ENCODE measurements at places on chromosomes 2 and 18. TPM values are rescaled to one million over a fixed set of nuclear protein-coding genes. Genes with fewer than 3 reads are reported as not detected.

- H3K27me3 ChIP-seq = no peaks in the 10 kb centered on the region
- H3K36me3 ChIP-seq = no peaks in the 10 kb centered on the region
- no peak for DNase-seq
Observed at GRCh38 chr2:29213888-29214291, 98.7 kb downstream of the CLIP4 start.

DNA sequence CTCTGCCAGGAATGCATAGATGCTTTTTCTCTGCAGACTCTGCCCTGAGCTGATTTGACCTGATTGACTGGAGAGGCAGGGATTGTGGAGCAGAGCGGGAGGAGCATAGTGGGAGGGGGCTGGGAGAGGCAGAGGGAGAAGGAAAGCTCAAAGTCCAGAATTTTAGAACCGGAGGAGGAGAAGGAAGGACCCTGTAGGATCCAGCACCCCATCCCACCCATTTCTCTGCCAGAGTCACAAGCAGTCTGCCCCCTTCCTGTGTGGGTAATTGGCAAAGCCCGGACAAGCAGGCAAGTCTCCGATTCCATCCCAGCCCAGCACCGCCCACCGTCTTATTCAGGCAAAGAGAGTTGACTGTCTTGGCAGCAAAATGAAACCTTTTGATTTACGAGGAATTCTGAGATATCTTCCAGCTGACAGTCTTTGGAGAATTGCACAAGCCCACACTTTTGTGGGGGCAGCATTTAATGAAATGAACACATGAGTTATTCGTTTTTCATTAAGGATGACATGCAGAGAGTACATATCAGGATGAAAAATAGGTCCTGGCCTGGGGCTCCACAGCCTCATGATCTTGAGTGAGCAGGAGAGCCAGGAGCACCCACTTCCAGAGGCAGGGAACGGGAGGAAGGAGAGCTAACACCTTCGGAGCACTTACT lies 103.1 kb downstream of the MCFD2 start:
- no peaks in the 10 kb centered on the region for H3K36me3 ChIP-seq
- peak; percentile 71 for DNase-seq
- peaks cover 40% of the 10 kb centered on the region for H3K4me1 ChIP-seq
- no peaks in the 10 kb centered on the region for H3K27me3 ChIP-seq
- no peak overlapping the region for H3K4me3 ChIP-seq

DNA sequence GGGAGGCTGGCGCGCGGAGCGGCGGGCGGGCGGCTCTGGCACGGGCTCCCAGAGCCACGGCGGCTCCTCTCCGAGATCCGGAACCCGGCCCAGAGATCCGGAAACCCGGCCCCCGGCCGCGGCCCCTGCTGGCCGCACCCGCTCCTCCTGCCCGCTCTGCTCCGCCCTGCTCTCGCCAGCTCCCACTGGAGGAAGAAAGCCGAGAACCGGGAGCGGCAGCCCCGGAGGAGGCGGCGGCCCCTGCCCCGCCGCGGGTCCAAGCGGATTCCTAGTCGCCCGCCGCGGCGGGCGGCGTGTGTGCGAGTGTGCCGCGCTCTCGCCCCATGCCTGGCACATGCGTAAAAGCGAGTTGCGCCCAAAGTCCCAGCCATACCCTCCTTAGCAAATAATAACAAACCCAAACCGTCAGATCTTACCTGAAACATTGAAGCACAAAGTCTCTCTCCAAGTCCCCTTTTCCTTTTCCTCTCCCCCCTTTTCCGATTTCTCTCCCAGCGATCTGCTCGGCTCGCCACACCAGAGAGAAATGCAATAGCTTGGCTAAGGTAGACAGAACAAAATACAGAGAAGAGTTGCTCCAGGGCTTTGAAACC lies 108.7 kb upstream of the KCTD1 start:
- H3K4me1 ChIP-seq = no peaks in the 10 kb centered on the region
- H3K36me3 ChIP-seq = no peaks in the 10 kb centered on the region
- no peaks in the 10 kb centered on the region for H3K27me3 ChIP-seq

Gene TRIB2
- total RNA-seq = 56.4 TPM

Gene KCNG2
- not detected for total RNA-seq

GRCh38 chr18:80246445-80247392 lies 595 bp downstream of the PARD6G start:
- H3K27ac ChIP-seq = no peak overlapping the region
- H3K4me1 ChIP-seq = peaks cover 9% of the 10 kb centered on the region
- no peaks in the 10 kb centered on the region for H3K36me3 ChIP-seq
- peak overlapping the region; percentile 67 for H3K4me3 ChIP-seq
- DNase-seq = peak; percentile 43
- H3K27me3 ChIP-seq = peaks cover 10% of the 10 kb centered on the region

DNA sequence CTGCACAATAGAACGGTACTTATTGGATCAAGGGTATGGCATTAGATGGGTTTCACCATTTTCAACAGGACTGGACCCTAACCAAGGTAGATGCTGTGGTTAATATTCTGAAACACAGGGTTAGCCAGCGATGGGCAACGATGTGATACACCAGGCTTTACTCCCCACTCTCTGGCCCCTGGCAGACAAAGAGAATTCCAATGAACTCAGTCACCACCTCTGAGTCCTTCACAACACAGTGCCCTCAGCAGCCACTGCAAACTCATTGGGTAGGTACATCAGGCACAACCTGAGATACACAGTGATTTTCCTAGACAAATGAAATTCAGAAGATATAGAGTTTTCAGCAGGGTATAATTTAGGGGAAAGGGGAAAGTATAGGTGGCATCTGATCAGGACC lies 634.5 kb downstream of the ZEB2 start:
- H3K27ac ChIP-seq = no peak overlapping the region
- no peak overlapping the region for H3K4me3 ChIP-seq
- H3K4me1 ChIP-seq = no peaks in the 10 kb centered on the region
- DNase-seq = no peak
- H3K27me3 ChIP-seq = no peaks in the 10 kb centered on the region

Gene CXCR1
- 0.47 TPM for total RNA-seq

Gene FBXO36
- total RNA-seq = 1.1 TPM

GRCh38 chr2:48712151-48712550 lies 43.4 kb downstream of the LHCGR start:
- DNase-seq = no peak
- H3K4me3 ChIP-seq = no peak overlapping the region

GRCh38 chr2:10885094-10885860 lies 26.5 kb upstream of the KCNF1 start:
- DNase-seq = no peak
- H3K27me3 ChIP-seq = no peaks in the 10 kb centered on the region
- no peaks in the 10 kb centered on the region for H3K4me1 ChIP-seq
- no peak overlapping the region for H3K27ac ChIP-seq

All from heart left ventricle (tissue), 16 donors.